ENCODE measurements at places on chromosomes 5 and 9.

DNA sequence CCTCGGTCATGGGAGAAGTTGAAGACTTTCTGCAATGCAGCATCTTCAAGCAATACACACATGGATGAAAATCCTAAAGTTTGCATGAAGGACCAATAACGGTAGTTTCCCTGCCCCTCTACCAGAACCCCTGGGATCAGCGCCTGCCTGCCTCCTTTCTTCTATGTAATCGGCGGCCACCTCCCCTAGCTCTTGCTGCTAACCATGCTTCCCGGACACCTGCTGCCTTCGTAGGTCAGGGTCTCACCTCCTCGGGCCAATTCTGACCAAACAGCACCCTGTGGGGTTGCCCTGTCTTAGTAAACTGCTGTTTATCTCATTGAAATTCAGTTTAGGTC lies 388 bp upstream of the MED10 start:
- no peak for DNase-seq

GRCh38 chr9:6106711-6107339 lies 91.4 kb upstream of the RANBP6 start:
- DNase-seq: no peak

DNA sequence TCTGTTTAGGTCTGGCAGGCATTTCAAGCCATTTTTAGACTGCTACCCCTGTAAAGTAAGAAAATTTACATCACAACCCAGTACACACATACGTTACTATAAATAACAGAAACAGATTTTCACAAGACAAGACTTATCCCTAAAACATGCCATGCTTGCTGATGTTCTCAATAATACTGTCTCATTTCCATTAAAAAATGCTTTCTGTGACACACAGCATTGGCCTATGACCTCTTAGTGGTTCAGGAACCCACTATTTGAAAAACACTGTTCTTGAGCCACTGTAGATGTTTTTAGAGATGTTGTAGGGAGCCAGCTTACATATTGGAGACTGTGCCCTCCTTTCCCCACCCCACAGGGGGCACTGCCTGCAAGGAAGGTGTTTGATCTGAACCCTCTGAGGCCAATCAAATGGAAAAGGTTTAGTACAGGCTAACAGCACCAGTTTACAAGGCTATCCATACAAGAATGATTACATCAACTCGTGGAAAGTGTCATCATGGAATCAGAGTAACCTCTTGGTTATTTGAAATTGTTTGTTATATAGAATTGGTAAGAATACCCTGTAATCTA lies 30.8 kb downstream of the ZSWIM6 start:
- DNase-seq: peak; percentile 9

DNA sequence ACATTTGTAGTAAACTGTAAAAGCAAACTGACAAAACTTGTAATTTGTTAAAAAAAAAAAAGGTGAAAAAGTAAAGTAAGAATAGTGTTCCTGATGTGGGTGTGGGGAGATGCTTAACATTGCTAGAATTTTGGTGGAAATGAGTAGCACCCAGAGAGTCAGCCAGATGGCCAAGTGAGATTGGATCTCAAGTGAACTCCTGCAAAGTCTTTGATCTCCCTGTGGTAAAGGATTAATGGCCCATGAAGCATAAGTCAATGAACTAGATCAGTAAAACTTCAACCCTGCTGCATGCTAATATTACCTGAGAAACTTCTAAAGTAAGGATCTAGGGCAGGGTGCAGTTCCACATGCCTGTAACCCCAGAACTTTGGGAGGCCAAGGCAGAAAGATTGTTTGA lies 19.0 kb upstream of the FAM169A start:
- no peak for DNase-seq

DNA sequence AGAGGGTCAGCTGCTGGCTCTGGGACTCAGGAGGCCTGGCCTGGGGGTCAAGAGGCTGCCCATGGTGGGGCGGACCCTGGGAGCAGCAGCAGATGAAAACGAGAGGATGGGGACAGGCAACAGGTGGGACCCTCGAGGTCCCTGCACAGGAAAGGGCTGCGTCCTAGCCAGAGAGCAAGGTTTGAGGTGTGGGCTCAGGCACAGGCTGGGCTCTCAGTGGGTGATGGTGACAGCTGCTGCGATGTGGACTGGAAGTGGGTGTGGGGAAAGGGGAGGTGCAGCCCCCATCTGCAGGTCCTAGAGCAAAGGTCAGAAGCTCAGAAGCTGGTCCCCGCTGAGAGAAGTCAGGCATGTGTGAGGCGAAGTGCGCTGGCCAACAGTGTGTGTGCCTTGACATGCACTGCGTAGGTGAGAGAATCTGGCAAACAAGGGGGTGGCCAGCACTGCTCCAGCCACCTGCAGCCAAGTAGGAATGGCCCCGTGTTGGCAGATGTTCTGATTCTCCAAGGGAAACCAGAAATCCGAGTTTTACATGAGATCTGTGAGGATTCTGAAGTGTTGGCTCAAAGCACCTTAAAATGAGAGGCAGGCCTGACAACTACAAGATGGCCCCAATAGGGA lies 85.7 kb downstream of the COL23A1 start:
- DNase-seq: no peak

DNA sequence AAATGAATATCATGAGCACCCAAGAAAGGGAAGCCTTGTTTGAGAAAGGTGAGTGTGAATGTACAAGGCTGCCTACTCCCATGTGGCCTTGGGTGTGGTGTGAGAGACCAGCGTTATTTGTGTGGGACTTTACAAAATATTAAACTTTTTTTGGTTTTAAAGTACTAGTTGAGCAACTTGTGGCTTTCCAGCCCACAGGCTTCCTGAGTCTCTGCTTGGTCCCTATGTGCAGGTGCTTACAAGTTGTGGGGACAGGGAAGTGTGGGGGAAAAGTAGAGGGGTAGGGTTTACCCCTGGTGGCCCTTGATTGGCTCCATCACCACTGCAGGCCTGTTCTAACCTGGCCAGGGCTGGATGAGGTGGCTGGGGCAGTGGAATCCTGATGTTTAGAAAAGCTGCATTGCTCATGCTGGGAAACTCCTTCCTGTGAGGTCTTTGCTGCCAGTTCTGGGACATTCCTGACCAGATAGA lies 19.7 kb downstream of the PTTG1 start:
- no peak for DNase-seq

- DNase-seq: no peak
Measured at GRCh38 chr9:93668261-93668871, 92.0 kb downstream of the PHF2 start.

- no peak for DNase-seq
Measured at GRCh38 chr5:21649969-21650368, 1203.2 kb downstream of the CDH12 start.

DNA sequence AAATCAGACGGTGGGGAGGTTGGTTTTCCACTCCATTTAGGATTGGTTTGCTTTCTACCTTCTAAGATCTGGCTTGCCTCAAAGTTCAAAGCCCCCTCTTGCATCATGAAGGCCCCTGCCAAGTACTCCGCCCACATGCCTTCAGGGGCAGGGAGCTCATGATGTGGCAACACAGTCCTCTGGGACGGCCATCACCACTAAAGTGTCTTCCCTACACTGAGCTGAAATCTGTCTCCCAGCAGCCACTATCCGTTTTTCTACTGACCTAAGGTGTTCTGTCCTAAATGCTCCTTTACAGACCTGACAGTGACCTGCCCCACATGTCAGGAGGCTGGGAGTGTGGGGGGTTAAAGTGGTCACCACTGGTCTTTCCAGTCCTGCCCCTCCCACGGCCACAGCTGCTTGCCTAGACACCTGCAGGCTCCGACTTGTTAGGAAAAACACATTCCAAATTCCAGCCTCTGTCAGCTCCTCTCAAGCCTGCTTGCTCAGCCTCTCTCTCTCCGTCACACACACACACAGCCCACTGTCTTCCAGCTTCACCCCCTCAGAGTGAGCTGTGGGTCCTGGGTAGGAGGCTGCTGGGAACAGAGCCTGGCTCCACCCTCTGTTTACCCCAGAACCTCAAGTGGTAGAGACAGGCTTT lies 44.9 kb downstream of the SHB start:
- no peak for DNase-seq

DNA sequence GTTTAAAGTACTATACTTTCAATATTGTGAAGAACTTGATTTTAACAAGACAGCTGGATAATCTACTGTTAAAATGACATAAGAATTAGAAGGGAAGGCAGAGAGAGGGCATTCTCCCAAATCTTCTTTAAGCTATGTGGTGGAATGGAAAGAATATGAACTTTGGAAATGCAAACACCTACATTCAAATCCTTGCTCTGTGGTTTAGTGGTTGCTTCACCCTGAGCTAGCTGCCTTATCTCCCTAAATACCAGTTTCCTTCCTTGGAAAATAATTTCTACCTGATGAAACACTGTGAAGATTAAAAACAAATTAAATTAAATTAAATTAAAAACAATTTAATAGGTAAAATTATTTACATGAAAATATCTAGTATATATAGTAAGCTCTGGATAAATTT lies 98.5 kb downstream of the GPR21 start:
- DNase-seq: no peak

- no peak for DNase-seq
Measured at GRCh38 chr9:16342246-16343020, 528.0 kb downstream of the BNC2 start.

DNA sequence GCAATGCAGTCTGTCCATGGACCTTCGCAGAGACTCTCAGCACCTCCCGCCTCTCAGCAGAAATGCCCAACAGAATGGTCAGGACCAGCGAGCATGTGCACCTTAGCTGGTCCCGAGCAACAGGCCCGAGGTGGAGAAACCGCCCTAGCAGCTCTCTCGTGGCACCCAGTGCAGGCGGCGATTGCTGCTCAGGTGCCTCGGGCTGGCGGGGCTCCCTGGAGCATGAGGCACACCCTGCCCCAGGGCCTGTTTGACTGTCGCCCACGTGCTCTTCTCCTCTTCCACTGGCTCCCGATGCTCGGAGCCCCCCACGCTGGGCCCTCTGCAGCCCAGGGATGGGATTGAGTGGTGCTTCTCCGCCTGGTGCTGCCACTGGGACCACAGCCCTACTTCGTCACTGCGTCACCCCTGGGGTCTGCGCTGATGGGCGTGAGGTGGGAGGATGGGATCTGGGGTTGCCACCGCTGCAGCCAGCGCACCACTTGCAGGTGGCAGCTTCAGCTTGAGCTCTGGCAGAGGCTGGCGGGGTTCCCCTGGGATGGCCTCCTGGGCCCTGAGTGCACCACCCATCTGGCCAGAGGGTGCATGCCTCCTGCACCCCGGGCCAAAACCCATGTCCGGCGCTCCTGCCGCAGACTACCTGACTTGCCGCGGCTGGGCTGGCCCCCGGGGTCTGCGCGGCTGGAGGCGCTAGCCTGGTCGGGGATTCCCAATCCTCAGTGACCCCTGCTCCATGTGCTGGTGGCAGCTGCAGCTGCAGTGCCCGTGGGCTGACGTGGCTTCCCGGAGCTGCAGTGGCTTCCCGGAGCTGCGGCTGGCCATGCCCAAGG lies 244.2 kb downstream of the FOXD4L6 start:
- DNase-seq: no peak

GRCh38 chr5:61965490-61965889 lies 340.5 kb upstream of the KIF2A start:
- DNase-seq: no peak

DNA sequence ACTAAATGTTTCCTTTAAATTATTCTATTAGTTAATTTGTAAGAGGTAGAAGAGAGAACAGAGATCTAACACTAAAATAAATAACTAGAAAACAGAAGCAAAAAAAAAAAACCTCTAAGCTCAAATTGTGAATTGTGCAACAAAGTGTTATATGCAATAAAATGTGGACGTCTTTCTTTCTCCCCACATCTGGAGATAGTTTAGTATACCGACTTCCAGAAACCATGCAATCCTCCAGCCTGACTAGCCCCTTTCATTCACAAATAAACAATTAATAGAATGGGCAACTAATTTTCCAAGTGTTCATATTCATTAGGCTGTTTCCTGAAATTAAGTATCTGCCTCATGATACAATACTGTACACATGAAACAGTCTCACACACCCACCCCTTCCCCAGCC lies 258.5 kb downstream of the BNC2 start:
- no peak for DNase-seq

DNA sequence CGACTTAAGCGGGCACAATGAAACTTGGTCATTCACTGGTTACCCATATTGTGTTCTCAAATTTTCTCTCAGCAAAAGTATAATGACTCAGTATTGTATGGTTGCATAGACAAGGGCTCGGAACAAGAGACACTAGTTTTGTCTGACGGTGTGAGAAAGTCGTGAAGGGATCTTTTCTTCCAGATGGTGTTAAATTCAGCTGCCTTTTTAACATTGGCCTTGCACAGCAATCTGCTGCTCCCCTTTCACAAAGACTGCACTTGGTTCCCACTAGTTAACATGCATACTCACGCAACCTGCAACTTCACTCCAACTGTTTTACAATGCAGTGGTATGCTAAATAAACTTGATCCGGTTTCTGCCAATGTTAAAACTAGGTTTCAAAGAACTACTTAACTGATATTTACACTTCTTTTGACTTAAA lies 219.2 kb downstream of the MEF2C start:
- DNase-seq: no peak

DNA sequence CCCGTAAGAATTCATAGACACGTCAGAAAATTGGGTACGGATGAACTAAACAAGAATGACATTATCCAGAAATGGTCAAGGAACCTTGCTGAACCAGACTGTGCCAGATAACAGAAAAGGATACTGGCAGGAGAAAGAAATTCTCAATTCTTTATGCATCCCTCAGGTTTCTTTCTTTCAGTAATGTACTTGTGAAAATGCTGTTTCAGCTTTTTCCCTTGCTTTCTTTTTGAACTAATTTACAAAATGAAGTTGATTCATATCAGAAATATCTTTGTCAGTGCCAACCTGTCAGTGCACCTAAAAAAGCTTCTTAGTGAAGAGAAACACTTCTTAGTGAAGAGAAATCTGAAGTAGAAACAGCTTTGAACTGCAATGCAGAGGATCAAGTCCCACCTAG lies 643.6 kb upstream of the RORB start:
- no peak for DNase-seq

DNA sequence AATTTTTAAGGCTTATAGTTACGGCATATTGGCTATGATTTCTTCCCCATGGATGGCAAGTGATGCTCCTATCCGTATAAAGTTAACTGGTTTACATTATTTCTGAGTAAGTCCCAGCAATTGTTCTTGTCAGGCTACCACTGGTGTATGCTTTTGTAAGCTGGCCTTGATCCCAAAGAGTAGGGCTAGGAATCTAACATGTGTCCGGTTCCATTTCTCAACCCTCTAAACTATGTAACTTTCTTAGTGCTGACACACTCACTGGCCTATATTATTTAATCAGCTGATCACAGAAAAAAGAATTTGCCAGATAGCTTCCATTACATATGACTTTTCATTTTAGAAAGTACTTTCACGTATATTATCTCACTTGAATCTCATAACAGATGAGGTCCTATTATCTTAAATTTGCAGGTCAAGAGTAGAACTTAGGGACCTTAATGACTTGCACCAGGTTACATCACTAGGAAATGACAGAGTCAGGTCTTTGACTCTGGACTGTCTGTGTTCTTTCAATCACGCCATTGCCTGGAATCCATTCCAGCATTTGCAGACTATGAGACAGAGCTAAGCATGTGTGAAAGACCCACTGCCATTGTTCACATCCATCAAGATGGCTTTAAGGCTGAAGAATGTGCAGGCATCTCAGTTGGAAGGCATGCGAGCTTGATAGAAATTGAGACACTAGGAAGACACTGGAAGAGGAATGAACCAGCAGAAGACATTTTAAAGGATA lies 362.9 kb downstream of the ARRDC3 start:
- no peak for DNase-seq

GRCh38 chr5:176547802-176548201 lies 1.3 kb upstream of the CDHR2 start:
- no peak for DNase-seq

All from activated CD4-positive, alpha-beta T cell treated with anti-CD3 and anti-CD28 coated beads for 48 hours (primary cell).